ENCODE measurements at places on chromosomes 3 and 15. TPM values are rescaled to one million over a fixed set of nuclear protein-coding genes. Genes with fewer than 3 reads are reported as not detected.
A peak's percentile ranks its signal among the peaks of the same experiment; 100 is the strongest.

- H3K27ac ChIP-seq = no peak within 1 kb of the TSS
- H3K27me3 ChIP-seq = no peaks in the 10 kb centered on the region
- H3K4me1 ChIP-seq = no peaks in the 10 kb centered on the region
- H3K36me3 ChIP-seq = peaks cover 9% of the 10 kb centered on the region
- DNase-seq = peak; percentile 33
Observed at GRCh38 chr3:42906070-42906847, at the start of gene ZNF662. ZNF662 (plus strand) TSS chr3:42906142; CDS start chr3:42908115, 1,973 bp downstream.

GRCh38 chr3:160784853-160785252 is 28.8 kb downstream of the PPM1L start:
- no peaks in the 10 kb centered on the region for H3K27me3 ChIP-seq
- peaks cover 8% of the 10 kb centered on the region for H3K36me3 ChIP-seq
- no peak overlapping the region for H3K4me3 ChIP-seq

- no peak for DNase-seq
- H3K4me1 ChIP-seq = no peaks in the 10 kb centered on the region
- no peaks in the 10 kb centered on the region for H3K27me3 ChIP-seq
- H3K27ac ChIP-seq = no peak overlapping the region
- H3K36me3 ChIP-seq = peaks cover 28% of the 10 kb centered on the region
- no peak overlapping the region for H3K4me3 ChIP-seq
Observed at GRCh38 chr15:85772668-85773067, 22.1 kb downstream of the KLHL25 start.

GRCh38 chr15:80584561-80584964 is 110.5 kb upstream of the ABHD17C start:
- no peak overlapping the region for H3K27ac ChIP-seq
- H3K27me3 ChIP-seq = no peaks in the 10 kb centered on the region
- H3K36me3 ChIP-seq = no peaks in the 10 kb centered on the region

DNA sequence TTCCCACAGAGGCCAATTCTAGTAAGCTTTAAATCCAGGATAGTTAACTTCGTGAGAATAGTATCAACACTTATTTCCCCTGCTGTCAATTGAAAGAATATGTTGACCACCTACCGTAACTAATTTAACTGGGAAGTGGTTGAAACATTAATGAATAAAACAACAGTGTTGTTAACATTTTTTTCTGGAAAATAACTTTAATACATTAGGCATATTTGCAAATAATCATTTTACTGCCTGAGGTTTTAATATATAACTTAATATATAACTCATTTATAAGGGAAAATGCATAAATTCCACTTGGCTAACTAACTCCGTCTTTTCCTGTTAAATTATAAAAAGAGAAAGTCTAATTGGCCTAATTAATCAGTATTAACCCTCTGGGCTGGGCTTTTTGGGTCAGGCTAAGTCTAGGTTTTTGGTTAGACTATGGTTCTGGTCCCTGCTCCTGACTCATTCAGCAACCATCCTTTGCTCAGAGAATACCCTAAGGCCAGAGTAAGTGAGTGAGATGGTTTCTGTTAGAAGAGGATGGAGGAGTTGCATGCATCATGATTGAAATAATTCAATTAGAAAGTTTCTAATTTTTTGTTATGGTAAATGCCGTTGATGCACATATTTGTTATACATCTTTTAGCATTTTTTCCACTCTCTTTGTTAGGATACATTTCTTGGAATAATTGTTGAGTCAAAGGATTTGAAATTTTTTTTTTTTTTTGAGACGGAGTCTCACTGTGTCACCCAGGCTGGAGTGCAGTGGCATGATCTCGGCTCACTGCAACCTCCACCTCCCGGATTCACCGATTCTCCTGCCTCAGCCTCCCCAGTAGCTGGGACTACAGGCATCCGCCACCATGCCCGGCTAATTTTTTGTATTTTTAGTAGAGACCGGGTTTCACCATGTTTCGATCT is 10.8 kb upstream of the SKIL start:
- DNase-seq = no peak
- no peak overlapping the region for H3K27ac ChIP-seq
- H3K4me1 ChIP-seq = no peaks in the 10 kb centered on the region
- H3K4me3 ChIP-seq = no peak overlapping the region

The ZIC1 gene
- not detected for total RNA-seq

The CAMP gene
- total RNA-seq = not detected

DNA sequence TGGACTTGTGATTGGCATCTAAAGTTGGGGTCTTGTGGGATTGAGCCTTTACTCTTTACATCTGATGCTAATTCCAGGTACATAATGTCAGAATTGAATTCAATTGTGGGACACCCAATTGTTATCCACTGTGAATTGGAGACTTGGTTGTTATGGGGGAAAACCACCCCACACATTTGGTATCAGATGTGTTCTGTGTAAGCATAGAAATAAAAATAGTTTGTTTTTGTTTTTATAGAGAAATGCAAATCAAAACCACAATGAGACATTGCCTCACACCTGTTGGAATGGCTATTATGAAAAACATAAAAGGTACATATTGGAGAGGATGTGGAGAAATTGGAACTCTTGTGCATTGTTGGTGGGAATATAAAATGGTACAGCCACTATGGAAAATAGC is 58.5 kb downstream of the CPA3 start:
- H3K27me3 ChIP-seq = no peaks in the 10 kb centered on the region
- no peaks in the 10 kb centered on the region for H3K4me1 ChIP-seq
- no peak overlapping the region for H3K4me3 ChIP-seq

The GCNT3 gene
- total RNA-seq = not detected

DNA sequence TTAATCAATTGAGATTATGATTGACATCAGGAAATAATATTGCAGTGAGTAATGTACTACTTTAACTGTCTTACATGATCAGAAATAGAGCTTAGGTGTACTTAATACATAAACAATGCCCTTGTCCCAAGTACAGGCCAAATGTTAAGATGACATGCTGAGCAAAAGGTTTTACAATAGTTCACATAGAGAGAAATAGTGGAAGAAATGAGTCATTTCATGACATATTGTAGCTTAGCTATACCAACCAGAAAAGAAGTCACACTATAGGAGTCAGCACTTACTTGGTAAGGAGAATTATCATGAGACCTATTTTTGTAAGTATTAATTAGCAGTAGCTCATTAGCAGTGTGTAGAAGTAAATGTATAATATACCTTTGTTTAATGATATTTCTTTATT is 96.4 kb upstream of the NANOGP8 start:
- peaks cover 4% of the 10 kb centered on the region for H3K4me1 ChIP-seq
- H3K36me3 ChIP-seq = peaks cover 3% of the 10 kb centered on the region
- no peak for DNase-seq
- no peak overlapping the region for H3K4me3 ChIP-seq
- no peaks in the 10 kb centered on the region for H3K27me3 ChIP-seq

GRCh38 chr3:185089343-185089742 is 63.5 kb downstream of the C3orf70 start:
- H3K4me1 ChIP-seq = no peaks in the 10 kb centered on the region
- no peaks in the 10 kb centered on the region for H3K36me3 ChIP-seq
- H3K27me3 ChIP-seq = no peaks in the 10 kb centered on the region
- no peak overlapping the region for H3K4me3 ChIP-seq

DNA sequence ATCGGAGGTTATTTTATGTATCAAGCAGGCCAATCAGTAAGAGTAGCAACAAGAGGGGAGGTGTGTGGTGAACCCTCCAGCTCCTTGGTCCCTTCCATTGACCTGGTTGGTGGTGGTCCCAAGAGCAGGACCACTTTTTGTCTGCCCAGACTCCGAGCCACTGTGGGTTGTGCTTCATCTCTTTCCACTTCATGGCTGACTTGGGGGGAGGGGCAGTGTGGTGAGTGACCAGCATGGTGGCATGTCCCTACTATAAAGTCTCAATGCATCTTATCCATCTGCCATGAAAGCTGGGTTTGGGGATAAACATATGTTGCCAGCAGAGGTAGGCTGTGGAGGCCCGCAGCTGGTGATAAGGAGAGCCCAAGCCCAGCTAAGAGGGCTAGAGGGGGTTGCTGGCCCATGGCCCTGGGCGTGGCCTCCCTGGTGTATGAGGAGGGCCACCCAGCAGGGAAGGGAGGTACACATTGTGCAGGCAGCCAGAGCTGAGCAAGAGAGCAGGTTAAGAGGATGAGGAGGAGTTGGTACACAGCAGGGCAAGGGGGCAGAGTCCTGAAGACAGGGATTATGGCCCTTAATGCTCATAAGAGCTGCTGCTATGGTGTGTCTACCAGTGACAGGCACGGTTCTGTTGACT is 7.0 kb downstream of the AEN start:
- no peaks in the 10 kb centered on the region for H3K27me3 ChIP-seq
- H3K4me3 ChIP-seq = no peak overlapping the region
- DNase-seq = no peak
- H3K27ac ChIP-seq = no peak overlapping the region
- H3K36me3 ChIP-seq = peaks cover 94% of the 10 kb centered on the region

GRCh38 chr3:119279101-119279554 is 15.1 kb upstream of the ARHGAP31 start:
- H3K27me3 ChIP-seq = no peaks in the 10 kb centered on the region
- H3K27ac ChIP-seq = no peak overlapping the region
- H3K4me1 ChIP-seq = no peaks in the 10 kb centered on the region
- no peak overlapping the region for H3K4me3 ChIP-seq
- no peak for DNase-seq
- H3K36me3 ChIP-seq = peaks cover 28% of the 10 kb centered on the region

The UBE2Q2 gene
- 31.8 TPM for total RNA-seq

The KNG1 gene
- not detected for total RNA-seq

DNA sequence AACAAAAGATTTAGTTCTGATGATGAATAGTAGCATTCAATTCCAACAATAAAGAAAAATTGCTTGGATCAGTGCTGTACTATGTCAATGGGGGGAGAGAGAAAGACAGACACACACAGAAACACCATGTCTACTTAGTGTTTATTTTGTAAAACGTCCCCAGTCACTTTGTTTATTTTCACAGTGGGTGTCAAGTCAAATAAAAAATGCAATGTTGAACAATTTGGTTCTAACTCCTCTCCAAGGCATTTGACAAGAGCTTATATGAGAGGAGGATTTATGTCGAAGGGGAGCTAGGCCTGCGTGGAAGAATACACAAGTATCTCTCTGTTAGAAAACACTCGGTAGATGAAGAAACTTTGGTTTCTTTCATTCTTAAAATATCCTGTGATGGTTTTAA is 201.7 kb upstream of the SLC2A2 start:
- no peak overlapping the region for H3K4me3 ChIP-seq
- H3K36me3 ChIP-seq = peaks cover 4% of the 10 kb centered on the region
- H3K27me3 ChIP-seq = no peaks in the 10 kb centered on the region
- no peak for DNase-seq
- H3K27ac ChIP-seq = no peak overlapping the region
- no peaks in the 10 kb centered on the region for H3K4me1 ChIP-seq

GRCh38 chr3:37905987-37906674 is 44.5 kb downstream of the CTDSPL start:
- no peak overlapping the region for H3K4me3 ChIP-seq
- no peak for DNase-seq
- no peaks in the 10 kb centered on the region for H3K36me3 ChIP-seq
- H3K27me3 ChIP-seq = no peaks in the 10 kb centered on the region
- peak overlapping the region; percentile 23 for H3K27ac ChIP-seq

DNA sequence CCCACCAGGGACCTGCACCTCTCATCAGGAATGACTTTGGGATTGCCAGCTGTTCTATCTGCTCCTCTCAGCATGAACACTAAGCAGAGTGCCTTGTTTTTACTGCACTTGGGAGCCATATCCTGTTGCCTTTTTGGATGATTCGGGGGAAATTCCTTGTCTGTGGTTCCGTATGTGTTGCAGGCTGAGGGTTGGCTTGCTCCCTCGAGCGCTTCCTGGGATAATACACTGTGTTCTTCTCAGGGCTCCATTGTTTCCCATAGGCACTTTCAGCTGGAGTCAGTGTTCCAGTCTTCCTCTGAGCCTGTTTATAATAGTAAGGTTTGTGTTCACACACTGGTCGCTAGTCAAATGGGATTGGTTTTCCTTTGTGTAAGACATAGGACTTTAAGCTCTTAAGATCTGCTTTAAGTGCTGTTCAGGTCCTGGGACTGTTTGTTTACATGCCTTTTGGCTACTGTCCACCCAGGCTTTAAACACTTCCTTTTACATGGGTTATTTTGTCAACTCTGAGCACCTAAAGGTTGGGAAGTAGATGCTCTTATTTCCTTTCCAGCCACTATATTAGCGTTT is 23.4 kb downstream of the BOC start:
- no peaks in the 10 kb centered on the region for H3K36me3 ChIP-seq
- H3K27ac ChIP-seq = no peak overlapping the region
- H3K4me3 ChIP-seq = no peak overlapping the region
- peaks cover 4% of the 10 kb centered on the region for H3K4me1 ChIP-seq
- no peaks in the 10 kb centered on the region for H3K27me3 ChIP-seq

- no peak overlapping the region for H3K27ac ChIP-seq
- peak; percentile 51 for DNase-seq
- no peaks in the 10 kb centered on the region for H3K4me1 ChIP-seq
- peaks cover 22% of the 10 kb centered on the region for H3K27me3 ChIP-seq
- H3K4me3 ChIP-seq = peak overlapping the region; percentile 69
Observed at GRCh38 chr3:50502584-50503423, 630 bp downstream of the CACNA2D2 start.

The KCNMB2 gene
- total RNA-seq = not detected

The ZNF501 gene
- 4.9 TPM for total RNA-seq

The CBLB gene
- 22.4 TPM for total RNA-seq

Data from H9 (cell line).